Activated naive CD8-positive, alpha-beta T cell treated with anti-CD3 and anti-CD28 coated beads for 36 hours (primary cell): ENCODE measurements at places on chromosomes 3 and 15. TPM values are rescaled to one million over a fixed set of nuclear protein-coding genes. Genes with fewer than 3 reads are reported as not detected.
A peak's percentile ranks its signal among the peaks of the same experiment; 100 is the strongest.

- no peak for DNase-seq
Measured at GRCh38 chr3:132550579-132551305, 46.3 kb upstream of the ACKR4 start.

- no peak for DNase-seq
Measured at GRCh38 chr3:172009803-172010202, 29.6 kb upstream of the FNDC3B start.

DNA sequence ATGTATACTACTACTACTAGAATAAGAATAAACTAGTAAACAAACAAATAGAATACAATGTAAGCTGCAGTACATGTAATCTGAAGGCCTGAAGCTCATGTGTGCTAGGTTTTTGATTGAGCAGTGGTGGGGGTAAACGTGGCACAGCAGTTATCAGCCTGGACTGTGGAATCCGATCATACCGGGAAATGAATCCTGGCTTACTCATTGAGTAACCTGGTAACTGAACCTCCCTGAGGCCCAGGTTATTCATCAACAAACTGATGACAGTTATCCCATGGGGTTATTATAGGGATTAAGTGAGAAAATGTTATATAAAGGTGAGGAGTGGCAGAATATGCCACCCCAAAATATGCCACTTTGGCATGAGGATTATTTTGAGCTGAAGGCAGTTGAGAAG, 339.1 kb downstream of the FHIT start:
- DNase-seq: no peak

GRCh38 chr3:42653560-42654330, at the start of gene ZBTB47:
Gene ZBTB47 (plus strand): TSS chr3:42653697. CDS start chr3:42658356, 4,659 bp downstream.
- DNase-seq: no peak

- DNase-seq: no peak
Measured at GRCh38 chr15:77036537-77037387, 34.1 kb downstream of the TSPAN3 start.

GRCh38 chr3:65814845-65815578, 223.7 kb downstream of the MAGI1 start:
- no peak for DNase-seq

DNA sequence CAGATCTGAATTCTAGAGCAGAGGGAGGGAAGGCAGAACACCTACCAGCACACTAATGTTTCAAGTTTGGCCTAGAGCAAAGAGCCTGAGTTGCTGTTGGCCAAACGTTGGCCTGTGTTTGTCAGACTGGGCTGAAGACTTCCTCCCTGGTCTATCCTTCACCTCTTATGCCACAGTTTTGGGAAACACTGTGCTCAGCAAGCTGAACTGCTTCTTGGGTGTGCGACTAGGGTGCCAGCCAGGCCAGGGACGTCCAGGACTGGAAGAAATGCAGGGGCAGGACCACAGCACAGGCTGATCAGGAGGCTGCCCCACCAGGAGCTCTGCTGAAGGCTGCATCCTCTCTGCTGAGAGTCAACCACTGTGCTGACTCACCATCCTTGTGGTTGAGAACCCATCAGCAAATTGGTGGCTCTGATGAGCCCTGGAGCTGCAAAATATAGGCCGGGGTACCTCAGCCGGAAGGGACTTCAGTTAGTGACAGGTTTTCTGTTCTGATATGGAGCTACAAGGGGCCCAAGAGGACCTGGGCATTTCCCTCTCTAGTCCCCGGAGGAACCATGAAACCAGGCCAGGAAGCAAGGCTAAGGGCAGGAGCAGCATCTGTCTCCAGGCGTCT, 131.6 kb upstream of the RASGRP1 start:
- peak; percentile 65 for DNase-seq

The PFN2 gene
- 5.2 TPM for total RNA-seq

GRCh38 chr3:125055331-125055912, 375 bp downstream of the HEG1 start:
- DNase-seq: peak; percentile 57

DNA sequence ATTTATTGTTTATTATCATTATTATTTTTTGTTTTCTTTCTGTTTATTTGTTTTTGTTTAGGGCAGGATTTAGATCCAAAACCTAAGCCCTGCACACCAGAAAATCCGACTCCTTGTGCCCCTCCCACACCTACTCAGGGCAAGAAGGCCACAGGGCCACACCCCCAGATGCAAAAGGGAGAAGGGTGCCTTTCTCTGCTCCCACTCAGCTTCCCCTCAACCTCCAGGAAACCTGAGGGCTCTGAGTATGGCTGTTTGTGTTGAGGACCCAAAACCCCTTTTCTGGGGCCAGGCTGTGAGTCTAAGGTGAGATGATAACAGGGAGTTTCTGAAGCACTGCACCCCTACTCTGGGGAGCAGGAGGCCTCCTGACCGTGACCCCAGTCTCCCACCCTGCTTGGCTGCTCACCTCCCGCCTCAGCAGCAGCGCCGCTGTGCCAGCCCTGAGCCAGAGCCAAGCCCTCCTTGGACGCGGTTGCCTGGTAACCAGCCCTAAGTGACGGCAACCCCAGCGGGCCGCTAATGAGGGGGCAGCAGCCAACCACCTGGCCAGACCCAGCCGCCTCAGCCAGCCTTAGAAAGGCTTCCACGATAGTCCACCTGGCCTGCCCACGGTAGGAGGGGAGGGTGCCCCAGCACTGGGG, 6.4 kb upstream of the C15orf39 start:
- DNase-seq: no peak

DNA sequence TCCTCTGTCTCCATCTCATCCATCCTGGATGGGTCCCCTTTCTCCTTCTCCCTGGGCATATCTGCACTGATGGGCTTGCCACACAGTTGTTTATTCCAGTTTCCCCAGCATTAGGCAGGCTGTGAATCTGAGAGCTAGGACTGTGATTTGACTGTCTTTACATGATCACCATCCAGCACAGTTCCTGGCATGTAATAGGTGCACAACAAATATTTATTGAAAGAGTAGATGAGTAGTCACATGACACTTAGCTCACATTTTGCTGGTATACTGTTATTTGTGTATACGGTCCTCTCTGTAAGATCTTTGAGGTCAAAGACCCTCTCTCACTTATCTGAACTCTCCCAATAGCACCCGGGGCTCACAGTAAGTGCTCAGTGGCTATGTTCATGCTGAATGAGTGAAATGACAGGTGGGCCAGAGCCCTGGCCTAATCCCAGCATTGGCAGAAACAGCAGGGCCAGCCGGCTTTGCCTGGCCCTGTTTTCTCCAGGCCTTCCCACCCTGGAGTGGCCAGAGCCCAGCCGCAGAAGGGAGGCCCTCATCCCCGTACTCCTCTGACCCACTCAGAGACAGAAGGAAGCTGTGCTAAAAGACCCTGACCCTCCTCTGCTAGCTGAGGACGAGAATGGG, 16.2 kb upstream of the BAHD1 start:
- no peak for DNase-seq

DNA sequence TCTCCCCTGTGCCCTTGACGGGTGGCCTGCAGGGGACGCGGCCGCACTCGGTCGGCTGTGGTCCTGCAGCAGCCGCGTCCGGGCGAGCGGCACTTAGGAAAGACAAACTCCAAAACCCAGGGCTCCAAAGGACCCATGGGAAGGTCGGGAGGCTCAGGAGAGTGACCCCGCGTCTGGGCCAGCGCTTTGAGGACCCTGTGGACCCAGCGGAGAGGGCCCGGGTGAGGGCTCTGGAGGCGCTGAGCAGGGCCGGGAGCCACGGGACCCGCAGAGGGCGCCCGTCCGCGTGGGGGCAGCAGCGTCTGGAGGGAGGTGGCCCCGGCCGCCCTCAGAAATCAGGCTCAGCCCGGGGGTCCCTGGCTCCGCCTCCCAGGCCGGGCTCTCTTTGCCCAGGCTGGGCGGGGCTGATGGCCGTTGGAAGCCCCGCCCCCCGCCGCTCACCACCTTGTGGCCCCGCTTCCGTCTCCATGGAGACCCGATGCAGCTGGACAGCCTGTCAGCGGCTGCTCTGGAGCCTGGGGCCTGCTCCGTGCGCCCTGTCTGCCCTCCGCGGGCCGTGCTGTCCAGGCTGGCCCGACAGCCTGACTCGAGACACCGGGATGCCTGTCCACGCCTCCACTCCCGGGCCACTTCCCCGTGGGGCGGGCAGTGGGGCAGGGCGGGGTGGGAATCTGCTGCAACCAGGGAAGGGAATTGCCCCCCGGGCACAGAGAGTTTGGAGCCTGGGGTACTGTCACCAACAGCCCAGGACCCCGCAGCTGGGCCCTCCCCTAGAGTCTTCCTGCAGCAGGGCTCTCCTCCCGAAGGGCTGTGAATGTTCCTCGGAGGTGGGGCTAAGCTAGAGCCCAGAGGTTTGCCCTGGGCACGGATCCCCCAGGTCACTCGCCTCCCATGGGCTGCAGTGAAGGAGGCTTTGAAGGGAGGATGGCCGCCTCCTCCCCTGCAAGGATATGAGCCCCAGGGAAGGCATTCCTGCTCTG, 34.8 kb upstream of the RPL32 start:
- DNase-seq: peak; percentile 37

DNA sequence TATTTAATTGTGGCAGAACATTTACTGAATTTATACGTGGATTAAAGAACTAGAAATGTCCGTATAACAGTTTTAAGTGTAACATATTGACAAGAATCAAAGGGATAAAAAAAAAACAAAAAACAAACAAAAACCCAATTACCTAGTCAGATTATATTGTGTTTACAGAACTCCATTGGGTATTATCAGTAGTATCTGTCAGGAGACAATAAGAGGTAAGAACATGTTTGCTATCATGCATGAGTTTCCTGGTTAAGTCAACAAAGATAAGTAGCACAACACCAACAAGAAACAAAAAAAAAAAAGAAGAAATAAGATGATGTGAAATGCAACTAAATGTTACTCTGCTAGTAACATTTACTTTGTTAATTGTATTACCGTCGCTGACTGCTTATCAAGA, 570.6 kb downstream of the ZBBX start:
- DNase-seq: no peak

DNA sequence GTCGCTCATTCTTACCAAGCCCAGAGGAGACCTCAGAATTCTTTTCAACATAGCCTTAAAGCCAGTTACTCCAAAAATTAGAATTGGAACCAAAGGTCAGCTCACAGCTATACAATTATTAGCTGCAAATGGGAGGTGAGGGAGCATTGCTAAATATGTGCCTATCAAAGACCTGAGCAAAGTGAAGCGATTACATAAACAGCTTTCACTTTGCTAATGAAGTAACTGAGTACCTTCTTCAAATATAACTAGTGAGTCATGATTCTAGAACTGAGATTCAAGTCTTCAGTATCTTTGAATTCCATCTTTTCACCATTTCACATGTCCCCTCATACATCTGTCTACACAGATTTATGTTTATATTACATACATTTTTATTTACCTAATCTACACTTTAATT, 122.6 kb downstream of the P2RY1 start:
- no peak for DNase-seq

DNA sequence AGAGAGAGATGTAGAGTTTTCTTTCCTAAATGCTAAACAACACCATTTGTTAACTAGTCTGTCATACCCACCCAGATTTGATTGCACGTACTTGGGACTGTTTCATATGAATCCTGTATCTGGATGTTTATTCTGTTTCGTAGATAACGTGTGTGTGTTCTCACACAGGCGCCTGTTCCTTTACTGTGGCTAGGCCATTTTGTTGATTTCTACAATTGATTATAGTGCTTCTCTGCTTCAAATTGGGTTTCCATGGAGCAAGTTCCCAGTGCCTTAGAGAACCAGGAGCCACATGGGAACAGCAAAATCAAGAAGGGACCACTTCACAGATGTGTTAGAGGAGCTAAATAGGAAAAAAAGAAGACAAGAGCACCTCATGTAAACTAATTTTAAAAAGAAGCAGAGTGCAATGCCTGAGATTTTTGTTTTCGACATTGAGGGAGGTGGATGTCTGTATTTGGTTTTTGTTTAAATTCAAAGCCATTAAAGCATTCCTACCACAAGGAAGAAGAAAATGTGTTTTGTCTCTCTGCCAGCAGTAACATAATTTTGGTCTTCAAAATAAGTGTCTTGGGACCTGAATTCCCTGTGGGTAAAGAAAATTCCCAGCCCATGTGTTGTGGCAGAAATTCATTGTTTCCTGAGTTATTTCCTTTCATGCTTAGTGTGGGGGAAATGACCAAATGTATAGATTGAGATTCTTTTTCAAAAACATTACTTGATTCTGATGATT, 424.0 kb upstream of the C2CD4B start:
- no peak for DNase-seq

DNA sequence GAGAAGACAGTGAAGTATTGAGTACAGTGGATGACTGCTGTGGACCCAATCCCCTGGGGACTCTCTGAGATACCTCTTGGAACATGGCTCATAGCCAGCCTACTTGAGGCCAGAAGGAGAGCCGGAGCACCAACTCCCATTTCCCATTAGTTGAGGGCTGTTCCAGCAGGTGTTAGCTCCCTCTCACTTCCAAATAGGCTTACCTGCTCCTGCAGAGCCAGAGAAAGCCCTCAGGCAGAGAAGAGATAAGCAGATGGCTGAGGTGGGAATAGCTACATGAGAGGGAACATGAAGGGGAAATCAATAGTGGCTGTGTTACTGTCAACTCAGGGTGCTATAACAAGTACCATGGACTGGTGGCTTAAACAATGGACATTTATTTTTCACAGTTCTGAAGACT, 4.6 kb upstream of the CCK start:
- DNase-seq: no peak

GRCh38 chr3:11609481-11609880, 34.2 kb downstream of the VGLL4 start:
- DNase-seq: no peak

The LRRIQ4 gene
- total RNA-seq: 0.18 TPM

DNA sequence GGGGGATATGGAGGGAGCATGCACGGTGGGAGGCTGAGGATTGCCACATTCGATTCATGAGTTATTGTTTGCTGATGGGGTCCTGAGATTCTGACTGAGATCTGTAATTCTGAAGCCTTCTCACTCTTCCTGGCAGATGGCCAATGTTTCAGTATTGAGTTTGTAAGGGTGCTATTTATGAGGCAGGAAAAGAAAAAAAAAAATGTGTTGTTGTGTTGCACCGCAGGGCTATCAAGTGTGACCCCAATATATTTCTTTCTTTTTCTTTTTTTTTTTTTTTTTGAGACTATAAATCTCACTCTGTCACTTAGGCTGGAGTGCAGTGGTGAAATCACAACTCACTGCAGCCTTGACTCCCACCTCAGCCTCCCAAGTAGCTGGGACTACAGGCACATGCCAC, 3.2 kb upstream of the SENP2 start:
- DNase-seq: no peak

DNA sequence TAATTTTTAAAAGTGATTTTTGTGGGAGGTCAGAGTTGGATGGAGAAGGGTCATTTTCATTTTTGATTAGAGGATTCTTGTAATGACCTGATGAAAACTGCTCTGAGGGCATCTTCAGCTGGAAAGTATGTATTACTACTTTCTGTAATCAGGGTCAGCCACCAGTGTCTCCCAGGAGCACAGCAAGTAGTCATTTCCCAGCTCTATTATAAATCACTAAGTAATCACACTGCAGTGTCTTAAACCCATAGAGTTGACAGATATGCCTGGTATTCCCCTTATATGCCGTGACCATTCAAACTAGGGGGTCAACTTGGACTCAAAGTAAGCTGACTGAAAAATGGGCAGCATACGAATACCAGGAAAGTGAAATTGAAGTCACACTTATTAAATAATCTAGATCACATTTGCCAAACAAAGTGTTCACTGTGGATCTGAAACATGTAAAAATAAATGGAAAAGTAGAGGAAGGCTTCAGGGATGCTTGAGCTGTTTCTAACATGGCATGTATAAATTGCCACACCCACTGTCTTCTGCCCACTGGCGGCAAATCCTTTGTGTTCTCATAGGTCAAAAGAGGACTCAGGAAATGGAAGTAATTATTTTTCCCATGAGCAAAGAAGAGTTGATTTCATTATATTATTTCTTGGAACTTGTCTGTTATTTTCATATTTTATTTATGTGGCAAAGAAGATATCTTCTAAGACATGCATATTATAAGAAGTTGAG, 105.7 kb downstream of the MBNL1 start:
- no peak for DNase-seq

- DNase-seq: no peak
Measured at GRCh38 chr3:55406696-55407425, 80.2 kb downstream of the WNT5A start.
